Stimulated activated CD4-positive, alpha-beta T cell treated with anti-CD3 and anti-CD28 coated beads, Interleukin-12 subunit alpha, Interleukin-12 subunit beta, amount 100 ng/mL, for 4 hours (primary cell): ENCODE measurements at places on chromosomes 5 and 9.
A peak's percentile ranks its signal among the peaks of the same experiment; 100 is the strongest.

- no peak for DNase-seq
Observed at GRCh38 chr5:134082264-134082992, 32.1 kb upstream of the TCF7 start.

GRCh38 chr9:107546859-107547258 is 57.3 kb upstream of the KLF4 start:
- no peak for DNase-seq

GRCh38 chr5:87570366-87570765 is 157.6 kb upstream of the CCNH start:
- no peak for DNase-seq

DNA sequence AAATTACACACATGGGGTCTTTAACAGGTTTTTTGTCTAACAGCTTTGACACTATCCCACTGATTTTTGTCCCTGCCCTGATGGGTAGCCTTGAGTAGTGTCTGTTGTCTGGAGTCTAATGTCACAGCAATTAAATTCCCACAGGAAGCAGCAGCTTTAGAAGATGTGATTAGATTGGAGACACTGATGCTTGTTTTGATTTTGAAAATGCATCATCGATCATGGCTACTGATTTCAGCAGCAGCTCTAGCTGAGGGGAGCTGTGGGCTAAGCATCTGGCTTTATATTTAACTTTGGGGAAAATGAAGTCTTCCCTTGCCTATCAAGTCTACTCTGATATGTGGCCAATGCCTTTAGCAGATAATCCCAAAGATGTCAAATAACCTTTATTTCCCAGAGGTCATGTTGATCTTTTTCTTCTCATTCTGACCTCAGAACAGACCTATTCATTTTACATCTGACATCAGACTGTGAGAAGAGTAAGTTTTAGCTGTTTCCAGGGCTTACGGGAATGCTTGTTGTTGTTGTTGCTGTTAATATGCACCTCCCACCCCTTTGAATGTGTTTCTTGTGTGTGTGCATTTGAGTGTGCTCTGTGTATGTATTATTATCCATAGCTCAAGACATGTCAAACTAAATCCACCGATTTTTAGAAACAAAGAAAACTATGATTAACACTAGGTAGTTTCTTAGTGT is 704.9 kb upstream of the NUDT12 start:
- no peak for DNase-seq

DNA sequence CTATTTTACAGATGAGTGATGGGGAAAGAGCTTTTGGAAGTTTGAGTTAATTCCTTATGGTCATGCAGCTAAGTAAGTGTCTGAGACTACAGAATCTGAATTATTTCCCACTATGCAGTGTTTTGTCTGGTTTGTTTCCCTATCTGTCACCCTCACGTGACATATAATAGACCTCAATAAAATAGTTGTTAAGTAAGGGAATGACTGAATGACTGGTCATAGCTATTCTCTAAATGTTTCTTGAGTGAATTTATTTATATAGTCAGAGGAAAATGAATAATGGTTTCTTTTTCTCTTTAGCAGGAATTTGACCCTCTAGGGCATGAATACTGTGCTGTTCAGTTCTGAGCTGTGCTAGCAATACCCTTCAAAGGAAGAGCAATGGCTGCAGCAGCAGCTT is 10.3 kb downstream of the TRIM32 start:
- no peak for DNase-seq

DNA sequence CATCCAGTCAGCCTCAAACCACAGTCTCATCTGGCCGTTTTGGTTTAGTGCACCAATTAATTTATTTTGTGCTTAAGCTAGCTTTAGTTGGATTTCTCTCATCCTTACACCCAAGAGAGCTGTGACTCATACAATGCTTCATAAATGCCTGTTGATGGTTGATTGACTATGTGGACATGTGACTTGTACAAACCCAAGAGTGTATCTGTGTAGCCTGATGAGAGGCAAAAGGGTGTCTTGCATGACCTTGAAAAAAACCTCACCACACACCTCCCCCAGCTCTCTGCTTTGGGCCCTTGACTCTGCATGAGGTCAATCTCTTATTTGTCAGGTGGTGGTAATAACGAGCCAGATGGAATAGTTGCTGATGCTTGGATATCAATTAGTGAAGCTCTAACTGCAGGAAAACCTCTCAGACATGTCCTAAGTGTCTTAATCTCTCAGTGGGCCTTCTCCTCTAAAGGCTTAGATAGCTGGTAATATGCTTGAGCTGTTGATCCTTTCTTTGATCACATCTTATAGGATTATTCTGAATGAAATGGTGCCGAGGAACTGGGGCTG is 10.6 kb upstream of the GLRA1 start:
- no peak for DNase-seq

- no peak for DNase-seq
Observed at GRCh38 chr9:111744363-111744762, 50.4 kb downstream of the SHOC1 start.

DNA sequence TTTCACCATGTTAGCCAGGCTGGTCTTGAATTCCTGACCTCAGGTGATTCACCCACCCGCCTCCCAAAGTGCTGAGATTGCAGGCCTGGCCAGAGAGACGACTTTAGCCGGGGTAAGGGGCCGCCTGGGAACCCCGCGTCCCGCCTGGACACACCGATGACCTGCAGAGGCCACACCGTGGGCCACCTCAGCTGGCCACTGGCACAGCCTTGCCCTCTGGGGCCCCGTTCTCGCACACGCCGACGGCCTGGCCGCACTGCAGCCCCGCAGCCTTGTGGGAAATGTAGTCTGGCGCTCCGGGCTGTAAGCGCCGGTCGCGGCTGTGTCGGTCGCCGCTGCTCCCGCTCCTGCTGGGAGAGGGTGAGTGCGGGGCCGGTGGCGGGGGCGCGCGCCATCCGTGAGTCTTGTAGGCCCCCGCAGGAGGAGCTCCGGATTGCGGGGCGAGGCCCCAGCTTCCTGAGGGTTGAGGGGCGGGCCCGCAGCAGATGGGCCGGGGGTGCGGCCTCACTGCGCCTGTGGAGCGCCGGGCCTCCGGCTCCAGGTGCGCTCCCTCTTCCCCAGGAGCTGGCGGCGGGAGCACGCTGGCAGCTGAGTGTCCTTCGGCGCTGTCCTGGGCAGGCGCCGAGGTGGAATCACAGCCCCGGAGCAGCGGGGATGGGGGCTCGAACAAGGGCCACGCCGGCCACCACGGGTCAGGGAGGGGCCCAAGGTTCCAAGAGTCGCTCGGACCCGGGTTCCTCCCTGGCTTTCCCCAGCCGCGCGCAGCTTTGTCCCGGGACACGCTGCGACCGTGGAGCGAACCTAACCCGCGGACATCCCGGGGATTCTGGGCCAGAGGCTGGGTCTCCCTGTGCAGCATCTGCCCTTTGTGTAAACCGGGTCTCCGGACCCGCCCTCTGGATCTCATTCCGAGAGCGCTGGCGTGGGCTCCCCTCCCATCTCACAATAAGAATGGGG is at the start of gene ZFP2:
ZFP2 (plus strand) TSS at position 299 of the 957 bp plus-strand sequence. CDS start 35,401 bp downstream, outside the sequence.
- peak; percentile 42 for DNase-seq
